ENCODE measurements at places on chromosomes 16 and 17.

DNA sequence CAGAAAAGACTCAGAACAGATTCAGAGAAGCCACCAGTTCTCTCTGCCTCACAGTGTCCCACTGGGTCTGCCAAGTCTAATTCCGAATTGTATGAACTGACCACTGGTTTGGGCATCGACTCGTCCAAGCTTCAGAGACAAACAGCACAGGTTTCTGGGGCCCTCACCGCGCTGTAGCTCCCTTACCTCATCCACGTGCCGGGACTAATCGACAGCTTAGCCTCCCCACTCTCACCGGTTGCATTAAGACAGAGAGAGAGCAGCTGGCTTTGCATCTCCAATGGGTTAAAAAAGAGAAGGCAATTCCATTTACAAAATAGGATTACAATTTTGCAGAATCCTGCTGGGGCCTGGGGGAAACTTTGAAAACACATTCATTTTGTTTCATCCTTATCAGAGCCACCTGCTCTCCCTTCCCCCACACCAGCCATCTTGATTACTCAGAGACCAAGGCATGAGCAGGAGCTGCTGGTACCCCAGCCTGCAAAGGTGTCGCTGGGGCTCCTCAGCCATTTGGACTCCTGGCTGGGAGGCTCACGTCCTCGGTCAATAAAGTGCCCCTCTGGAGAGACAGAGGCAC, 95.3 kb upstream of the RPL38 start:
- no peak for DNase-seq

GRCh38 chr16:20763461-20764232, at the start of gene ACSM3:
TSS of gene ACSM3 (plus strand) at chr16:20764014. CDS start at chr16:20770035, 6,021 bp downstream.
- peak; percentile 65 for DNase-seq

DNA sequence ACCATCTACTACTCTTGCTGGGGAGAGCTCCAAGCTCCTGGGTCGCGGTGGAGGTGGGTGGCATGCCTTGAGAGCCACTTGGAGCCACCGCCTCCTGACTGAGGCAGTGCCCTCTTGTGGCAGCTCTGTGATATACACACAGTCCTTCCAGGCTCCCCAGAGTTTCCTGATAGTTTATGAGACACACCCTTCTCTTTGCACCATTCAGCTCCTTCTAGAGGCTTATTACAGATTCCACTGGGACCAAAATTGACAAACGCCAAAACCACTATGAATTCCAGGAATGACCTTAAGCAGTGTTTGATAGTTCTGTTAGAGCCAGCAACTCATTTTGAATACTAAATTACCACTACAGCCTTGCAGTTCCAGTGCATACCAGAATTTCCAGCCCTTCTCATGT, 170.1 kb upstream of the CDH13 start:
- peak; percentile 44 for DNase-seq

DNA sequence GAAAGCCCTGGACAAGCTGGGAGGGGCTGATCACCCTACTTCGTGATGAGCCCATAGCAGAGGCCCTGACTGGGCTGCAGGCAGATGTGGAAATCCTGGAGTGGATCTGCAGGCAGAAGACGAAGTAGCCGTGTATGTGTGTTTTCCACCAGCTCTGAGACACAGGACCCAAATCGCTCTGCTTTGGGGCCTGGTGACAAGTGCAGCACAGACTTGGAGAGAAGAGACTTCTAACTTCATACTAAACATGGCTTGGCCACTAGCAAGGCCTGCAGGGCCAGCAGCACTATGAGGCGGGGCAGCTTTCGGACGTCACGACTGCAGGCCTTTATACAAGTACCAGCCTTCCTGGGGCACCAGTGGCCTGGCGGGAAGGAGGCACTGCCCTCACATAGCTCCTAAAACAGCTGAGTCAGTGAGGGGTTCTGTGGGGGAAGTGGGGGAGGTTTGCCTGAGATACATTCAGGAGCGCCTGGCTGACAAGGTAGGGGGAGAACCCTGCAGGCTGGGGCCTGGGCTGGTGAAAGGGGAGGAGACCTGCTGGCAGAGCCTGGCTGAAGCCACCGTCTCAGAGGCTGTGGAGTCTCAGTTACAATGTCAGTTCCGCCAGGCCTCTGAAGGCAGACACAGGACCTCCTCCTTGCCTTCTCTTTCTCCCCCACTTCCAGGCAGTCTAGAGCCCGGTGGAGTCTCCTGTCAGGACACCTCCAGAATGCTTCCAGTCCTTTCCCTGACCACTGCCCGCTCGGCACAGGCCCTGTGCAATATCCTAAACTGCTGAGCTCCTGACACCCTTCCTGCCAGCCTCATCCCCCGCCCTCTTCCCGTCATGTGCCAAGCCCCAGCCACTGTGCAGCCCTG, 73.4 kb downstream of the WSB1 start:
- DNase-seq = no peak

GRCh38 chr17:10063730-10064241, 134.6 kb downstream of the GAS7 start:
- no peak for DNase-seq

- no peak for DNase-seq
These were observed 15.3 kb downstream of the OSBPL7 start for GRCh38 chr17:47806026-47806912.

DNA sequence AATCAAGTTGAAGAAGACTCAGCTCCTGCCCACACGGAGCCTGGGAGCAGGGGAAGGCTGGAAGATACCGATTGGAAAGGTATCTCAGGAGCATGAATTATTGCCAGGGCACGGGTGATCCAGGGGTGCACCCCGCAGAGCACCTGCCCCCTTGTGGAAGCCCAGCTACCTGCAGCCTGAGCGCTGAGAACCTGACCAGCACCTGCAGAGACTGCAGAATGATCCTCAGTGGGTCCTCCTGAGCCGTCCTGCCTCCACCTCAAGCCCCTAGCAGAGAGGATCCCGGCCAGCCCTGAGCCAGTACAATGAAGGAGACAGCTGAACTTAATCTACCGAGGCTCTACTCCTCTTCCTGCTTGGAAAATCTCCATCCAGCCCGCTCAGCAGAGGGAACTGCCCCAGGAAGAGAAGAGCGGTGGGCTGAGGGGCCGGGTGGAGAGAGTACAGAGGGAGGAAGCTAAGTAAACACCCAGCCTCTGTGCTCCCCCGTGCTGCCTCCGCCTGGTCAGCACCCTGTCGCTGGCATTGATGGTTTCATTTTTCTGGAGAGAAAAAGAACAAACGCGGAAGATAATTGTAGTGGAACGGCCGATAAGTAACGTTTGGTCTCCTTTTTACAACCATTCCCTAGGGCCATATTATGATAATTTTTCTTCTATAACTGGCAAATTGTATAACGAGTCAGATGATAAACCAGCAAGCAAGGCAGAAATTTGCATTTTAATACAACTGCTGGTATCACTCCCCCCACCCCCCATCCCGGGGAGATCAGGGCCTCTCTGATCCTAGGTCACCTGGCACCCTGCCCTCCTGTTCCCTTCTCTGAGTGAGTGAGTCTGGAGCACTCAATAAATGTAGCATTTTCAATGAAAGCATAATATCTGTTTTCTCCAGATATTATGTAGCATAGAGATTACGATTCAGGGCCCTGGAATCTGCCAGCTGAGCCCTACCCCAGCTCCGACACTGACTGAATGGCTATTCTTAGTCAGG, 204.5 kb upstream of the RPL38 start:
- peak; percentile 70 for DNase-seq

GRCh38 chr16:84922351-84923120, 88.8 kb downstream of the ZDHHC7 start:
- no peak for DNase-seq

DNA sequence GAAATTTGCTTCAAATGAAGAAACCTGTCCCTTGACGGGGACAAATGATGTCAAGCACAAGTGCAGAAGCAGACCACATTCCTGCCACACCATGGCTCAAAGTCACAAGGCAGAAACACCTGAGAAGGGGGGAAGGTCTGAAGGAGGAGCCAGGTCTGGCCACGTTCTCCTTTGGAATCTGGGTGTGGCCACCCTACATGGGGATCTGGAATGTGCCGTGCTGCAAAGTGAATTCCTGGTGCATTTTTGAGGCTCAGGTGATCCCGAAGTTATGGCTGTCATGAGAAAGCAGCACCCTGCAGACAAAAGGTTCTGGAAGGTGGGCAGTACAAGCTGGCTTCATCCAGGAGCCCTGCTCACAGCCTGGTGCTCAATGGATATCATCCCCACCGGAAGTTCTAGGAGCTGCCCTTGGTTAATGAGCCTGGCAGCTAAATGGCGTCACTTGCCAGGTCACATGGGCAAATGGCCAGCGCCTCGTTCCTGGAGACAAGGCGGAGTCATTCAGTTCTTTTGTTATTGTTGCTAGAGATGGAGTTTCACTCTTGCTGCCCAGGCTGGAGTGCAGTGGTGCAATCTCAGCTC, 20.1 kb upstream of the ADCY9 start:
- no peak for DNase-seq

GRCh38 chr17:56798916-56799315, 34.8 kb downstream of the C17orf67 start:
- DNase-seq = no peak

- peak; percentile 49 for DNase-seq
These were observed 140.5 kb downstream of the SEC14L1 start for GRCh38 chr17:77281122-77281903.

- no peak for DNase-seq
These were observed 121.3 kb upstream of the GSE1 start for GRCh38 chr16:85491798-85492294.

GRCh38 chr17:22268214-22268911, 576.0 kb downstream of the KCNJ18 start:
- DNase-seq = no peak

DNA sequence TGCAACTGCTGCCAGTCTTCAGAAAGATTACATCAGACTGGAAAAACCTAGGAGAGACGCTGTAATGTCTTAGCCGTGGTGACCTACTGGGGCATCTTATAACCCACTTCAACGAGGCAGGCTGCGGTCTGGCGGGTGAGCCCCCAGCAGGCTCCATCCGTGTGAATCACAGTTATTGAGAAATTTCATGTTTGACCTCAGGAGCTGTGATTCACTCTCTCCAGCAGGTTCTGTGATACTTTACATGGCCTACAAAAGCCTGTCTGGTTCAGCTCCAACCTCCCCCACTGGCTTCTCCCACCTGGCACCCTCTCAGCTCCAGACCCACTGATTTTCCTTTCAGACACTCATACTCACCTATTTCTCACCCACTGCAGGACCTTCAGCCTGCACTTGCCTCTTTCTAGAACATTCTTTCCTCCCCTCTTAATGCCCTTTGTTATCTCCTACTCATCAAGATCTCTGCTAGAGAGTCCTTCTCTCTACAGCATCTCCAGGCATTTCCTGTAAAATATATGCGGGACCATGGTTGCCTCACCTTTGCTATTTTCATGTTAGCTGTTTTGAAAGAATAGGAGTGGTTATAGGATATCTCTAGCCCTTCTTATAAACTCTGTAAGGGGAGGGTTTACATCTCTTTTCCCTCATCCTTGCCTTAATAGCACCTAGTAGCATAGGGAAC, 227.9 kb downstream of the MAF start:
- DNase-seq = peak; percentile 57

GRCh38 chr16:1580956-1581355, 30.9 kb downstream of the IFT140 start:
- DNase-seq = no peak

GRCh38 chr16:79191933-79192332, 408.6 kb downstream of the MAF start:
- no peak for DNase-seq

GRCh38 chr17:43951750-43952149, 2.0 kb downstream of the PYY start:
- DNase-seq = no peak

DNA sequence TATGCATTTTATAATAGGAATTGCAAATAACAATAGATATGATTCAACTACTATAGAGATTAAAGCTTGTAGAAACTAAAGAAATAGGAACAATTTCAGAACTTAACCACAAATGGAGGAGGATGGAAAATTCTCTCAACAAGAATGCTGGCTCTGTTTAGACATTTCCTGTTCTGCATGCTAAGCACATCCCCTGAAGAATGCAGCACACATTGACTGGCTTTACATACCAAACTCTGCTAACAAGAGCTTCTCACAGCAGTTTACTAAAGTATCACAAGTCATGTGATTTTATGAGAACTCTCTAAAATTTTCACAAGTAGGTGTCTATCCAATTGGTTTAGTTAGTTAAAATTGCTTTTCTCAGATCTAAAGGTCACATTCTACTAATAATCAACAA, 85.2 kb downstream of the SPAG9 start:
- DNase-seq = no peak

GRCh38 chr16:31351246-31351941, 3.6 kb upstream of the ITGAX start:
- no peak for DNase-seq

DNA sequence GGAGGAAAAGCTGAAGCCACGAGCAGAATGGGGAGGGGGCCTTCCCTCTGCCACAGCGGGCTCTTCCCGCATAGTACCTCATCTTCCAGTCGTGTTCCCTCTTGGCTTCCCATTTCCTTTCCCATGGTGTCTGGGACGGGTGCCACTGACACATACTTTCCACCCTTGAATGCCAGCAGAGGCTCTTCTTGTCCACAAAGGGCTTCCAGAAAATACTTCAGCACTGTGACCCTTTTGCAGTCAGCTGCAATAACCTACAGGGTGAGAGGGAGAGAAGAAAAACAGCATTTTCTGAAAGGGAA, 30.7 kb downstream of the HIC1 start:
- DNase-seq = no peak

- no peak for DNase-seq
These were observed 29.1 kb downstream of the ARSG start for GRCh38 chr17:68320311-68320865.

- DNase-seq = no peak
These were observed 15.7 kb upstream of the MAP3K14 start for GRCh38 chr17:45332505-45332904.

DNA sequence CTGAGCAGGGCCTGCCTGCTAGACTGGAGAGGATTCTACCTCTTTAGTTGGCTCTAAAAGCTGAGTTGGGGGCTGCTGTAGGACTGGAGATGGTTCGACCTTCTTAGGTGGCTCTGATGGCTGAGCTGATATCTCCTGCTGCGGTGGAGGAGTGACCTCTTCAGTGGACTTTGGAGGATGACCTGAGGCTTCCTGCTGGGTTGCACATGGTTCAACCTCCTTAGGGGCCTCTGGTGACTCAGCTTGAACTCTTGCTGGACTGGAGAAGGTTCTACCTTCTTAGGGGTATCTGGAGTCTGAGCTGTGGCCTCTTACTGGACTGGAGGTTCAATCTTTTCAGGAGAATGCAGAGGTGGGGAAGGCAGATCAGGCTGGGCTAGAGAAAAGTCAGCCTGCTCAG, 48.9 kb upstream of the TMEM97 start:
- no peak for DNase-seq

DNA sequence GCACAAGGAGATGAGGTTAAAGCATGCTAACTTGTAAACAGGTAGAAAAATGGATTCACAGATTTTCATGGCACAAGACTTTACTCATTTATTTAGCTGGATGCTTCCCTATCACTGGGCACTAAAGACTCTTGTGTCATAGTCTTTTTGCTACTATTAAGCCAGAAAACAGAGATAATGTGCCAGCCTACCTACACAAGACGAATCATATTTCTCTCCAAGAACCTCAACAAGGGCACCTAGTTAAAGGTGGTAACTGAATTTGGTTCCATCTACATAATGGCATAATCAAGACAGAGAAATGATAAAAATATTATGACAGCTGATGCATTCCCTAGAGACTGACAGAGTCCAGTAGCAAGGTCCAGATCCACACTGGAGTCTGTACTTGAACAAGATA, 3.8 kb downstream of the NACA2 start:
- no peak for DNase-seq

- no peak for DNase-seq
These were observed 164.9 kb upstream of the PLCG2 start for GRCh38 chr16:81614171-81614570.
